Activated naive CD4-positive, alpha-beta T cell treated with anti-CD3 and anti-CD28 coated beads for 36 hours (primary cell): ENCODE measurements at places on chromosomes 13 and 19. TPM values are rescaled to one million over a fixed set of nuclear protein-coding genes. Genes with fewer than 3 reads are reported as not detected.

DNA sequence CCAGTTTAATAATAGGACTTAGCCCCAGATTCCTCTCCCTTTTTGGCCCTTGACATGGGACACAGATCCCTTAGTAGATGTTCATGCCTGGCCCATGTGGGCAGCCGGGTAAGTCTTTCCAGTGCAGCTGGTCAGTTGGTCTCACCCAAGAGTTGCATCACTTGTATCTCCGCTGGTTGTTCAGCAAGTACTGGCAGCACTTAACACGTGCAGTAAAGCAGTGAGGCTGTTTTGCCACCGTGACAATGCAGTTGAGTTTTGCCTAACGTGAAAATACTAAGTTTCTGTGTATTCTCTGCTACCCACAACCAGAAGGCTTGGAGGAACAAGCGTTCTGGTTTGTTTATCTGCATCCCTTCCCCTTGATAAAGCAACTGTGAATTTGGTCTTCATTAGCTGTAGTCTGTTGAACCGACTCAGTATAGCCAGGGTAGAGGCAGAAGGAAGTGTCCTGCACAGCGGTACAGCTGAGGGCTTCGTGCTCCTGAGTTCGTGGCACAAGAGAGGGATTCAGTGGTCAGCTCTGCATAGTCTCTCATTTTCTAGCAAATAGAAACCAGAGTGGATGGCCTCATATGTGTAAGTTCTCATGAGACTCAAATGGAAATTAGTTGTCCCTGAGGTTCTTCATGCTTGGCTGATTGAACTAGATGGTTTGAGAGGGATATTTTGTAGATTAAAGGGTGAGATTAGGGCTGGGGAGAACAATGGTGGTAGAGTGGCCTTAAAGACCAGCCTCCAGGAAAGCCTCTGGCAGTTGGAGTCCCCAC, 50.3 kb downstream of the ARHGEF7 start:
- H3K4me1 ChIP-seq, result peaks cover 72% of the 10 kb centered on the region
- no peak overlapping the region for H3K4me3 ChIP-seq
- no peak overlapping the region for H3K27ac ChIP-seq
- no peak for DNase-seq
- no peaks in the 10 kb centered on the region for H3K27me3 ChIP-seq
- peaks cover 47% of the 10 kb centered on the region for H3K36me3 ChIP-seq

GRCh38 chr13:35700671-35701070, 224.2 kb upstream of the MAB21L1 start:
- no peak for DNase-seq
- H3K36me3 ChIP-seq, result no peaks in the 10 kb centered on the region
- H3K4me1 ChIP-seq, result no peaks in the 10 kb centered on the region

DNA sequence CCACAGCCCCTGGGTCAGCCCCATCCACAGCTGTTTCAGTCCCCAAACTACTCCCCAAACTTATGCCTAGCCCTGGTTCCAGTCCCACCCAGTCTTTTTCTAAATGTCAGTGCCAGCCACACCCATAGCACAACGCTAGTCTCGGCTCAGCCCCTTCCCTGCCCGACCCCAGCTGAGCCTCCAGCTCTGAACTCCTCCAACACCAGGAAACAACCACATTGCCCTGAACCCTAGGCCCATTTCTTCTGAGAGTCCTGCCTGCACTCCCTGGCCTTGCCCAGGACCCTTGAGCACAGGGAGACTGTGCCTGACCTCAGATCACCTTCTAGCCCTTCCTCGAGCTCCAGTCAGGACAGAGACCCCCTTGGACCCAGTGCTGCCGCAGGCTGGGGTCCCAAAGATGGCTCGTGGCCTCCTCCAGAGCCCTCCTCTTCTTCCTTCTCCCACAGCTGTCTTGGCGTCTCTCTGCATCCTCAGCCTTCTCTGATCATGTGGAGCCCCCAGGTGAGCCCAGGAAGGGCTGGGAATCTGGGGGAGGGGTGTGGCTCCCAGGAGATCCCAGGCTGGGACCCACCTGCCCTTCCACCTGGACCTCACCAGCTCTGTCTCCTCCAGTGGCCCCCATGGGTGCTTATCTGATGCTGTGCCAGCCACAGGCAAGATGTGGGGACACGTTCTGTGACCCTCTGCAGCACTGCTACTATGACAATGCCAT, 33.0 kb upstream of the IGFL1 start:
- H3K27me3 ChIP-seq, result peaks cover 28% of the 10 kb centered on the region
- H3K4me3 ChIP-seq, result no peak overlapping the region
- DNase-seq, result no peak
- H3K36me3 ChIP-seq, result no peaks in the 10 kb centered on the region
- no peaks in the 10 kb centered on the region for H3K4me1 ChIP-seq

DNA sequence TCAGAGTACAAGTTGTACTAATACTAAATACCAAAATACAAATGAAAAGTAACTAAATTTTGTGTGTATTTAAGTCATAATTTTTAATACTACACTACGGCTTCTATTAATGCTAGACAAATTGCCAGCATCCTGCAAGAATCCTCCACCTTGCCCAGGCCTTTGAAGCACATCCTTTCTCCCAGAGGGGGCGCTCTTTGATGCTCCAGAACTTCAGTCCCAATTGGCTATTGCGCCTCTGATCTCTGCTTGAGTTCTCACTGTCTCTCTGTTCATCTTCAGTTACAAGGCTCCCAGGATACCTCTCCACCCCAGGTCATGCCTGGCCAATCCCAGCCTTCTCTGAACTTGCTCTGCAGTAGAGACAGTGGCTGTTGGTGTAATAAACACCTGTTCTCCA, 141.0 kb downstream of the DCLK1 start:
- no peak overlapping the region for H3K27ac ChIP-seq
- no peaks in the 10 kb centered on the region for H3K36me3 ChIP-seq
- DNase-seq, result no peak
- peaks cover 16% of the 10 kb centered on the region for H3K27me3 ChIP-seq
- H3K4me1 ChIP-seq, result no peaks in the 10 kb centered on the region

DNA sequence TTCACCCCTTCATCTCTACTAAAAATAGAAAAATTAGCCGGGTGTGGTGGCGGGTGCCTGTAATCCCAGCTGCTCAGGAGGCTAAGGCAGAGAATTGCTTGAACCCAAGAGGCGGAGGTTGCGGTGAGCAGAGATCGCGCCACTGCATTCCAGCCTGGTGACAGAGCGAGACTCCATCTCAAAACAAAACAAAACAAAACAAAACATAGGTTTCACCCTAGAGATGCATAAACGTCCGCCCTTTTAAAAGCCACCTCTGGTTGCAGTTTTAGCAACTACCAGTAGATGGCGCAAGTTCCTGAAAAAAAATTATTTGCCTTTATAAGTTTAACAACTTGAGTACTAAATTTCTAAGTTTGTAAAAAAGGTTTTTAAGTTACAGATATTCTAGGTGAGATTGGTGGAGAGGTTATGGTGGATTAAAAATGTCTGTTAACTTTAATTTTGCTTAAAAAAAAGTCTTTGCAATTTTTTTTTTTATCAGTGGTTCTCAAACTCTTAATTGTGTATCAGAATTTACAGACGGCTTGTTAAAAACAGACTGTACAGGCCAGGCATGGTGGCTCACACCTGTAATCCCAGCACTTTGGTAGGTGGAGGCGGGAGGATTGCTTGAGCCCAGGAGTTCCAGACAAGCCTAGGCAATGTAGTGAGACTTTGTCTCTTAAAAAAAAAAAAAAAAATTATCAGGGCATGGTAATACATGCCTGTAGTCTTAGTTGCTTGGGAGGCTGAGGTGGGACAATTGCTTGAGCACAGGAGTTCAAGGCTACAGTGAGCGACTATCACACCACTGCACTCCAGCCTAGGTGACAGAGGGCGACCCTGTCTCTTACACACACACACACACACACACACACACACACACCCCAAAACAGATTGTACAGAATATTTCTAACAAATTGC, 42.1 kb downstream of the NAA16 start:
- H3K4me3 ChIP-seq, result no peak overlapping the region
- peaks cover 57% of the 10 kb centered on the region for H3K4me1 ChIP-seq
- H3K36me3 ChIP-seq, result peaks cover 31% of the 10 kb centered on the region
- H3K27me3 ChIP-seq, result no peaks in the 10 kb centered on the region

- H3K4me1 ChIP-seq, result peaks cover 63% of the 10 kb centered on the region
- no peak overlapping the region for H3K4me3 ChIP-seq
- no peak overlapping the region for H3K27ac ChIP-seq
- no peak for DNase-seq
Measured at GRCh38 chr19:46609511-46610412, 8.6 kb downstream of the CALM3 start.

GRCh38 chr19:12706332-12706718, 9.9 kb upstream of the FBXW9 start:
- DNase-seq, result no peak
- no peaks in the 10 kb centered on the region for H3K27me3 ChIP-seq
- H3K27ac ChIP-seq, result no peak overlapping the region
- H3K4me3 ChIP-seq, result no peak overlapping the region

GRCh38 chr19:42199440-42200115, 17.9 kb downstream of the DEDD2 start:
- H3K27ac ChIP-seq, result peak overlapping the region; percentile 96
- peaks cover 79% of the 10 kb centered on the region for H3K4me1 ChIP-seq
- H3K27me3 ChIP-seq, result no peaks in the 10 kb centered on the region
- peak; percentile 88 for DNase-seq
- H3K4me3 ChIP-seq, result peak overlapping the region; percentile 58

- no peaks in the 10 kb centered on the region for H3K36me3 ChIP-seq
- no peak overlapping the region for H3K4me3 ChIP-seq
- DNase-seq, result no peak
- H3K27ac ChIP-seq, result no peak overlapping the region
Measured at GRCh38 chr13:81382246-81382645, 1041.3 kb upstream of the SPRY2 start.

- DNase-seq, result no peak
- H3K4me3 ChIP-seq, result no peak overlapping the region
- H3K36me3 ChIP-seq, result no peaks in the 10 kb centered on the region
- H3K27ac ChIP-seq, result no peak overlapping the region
- H3K4me1 ChIP-seq, result no peaks in the 10 kb centered on the region
- H3K27me3 ChIP-seq, result no peaks in the 10 kb centered on the region
Measured at GRCh38 chr13:54799621-54800226, 1771.1 kb downstream of the OLFM4 start.

GRCh38 chr13:29849071-29849631, 1.3 kb downstream of the UBL3 start:
- no peaks in the 10 kb centered on the region for H3K27me3 ChIP-seq
- H3K4me3 ChIP-seq, result peak overlapping the region; percentile 83
- H3K36me3 ChIP-seq, result peaks cover 1% of the 10 kb centered on the region
- peak; percentile 59 for DNase-seq

GRCh38 chr19:48632692-48633147, 4.5 kb downstream of the DBP start:
- DNase-seq, result peak; percentile 45
- H3K27ac ChIP-seq, result peak overlapping the region; percentile 93
- H3K4me1 ChIP-seq, result peaks cover 43% of the 10 kb centered on the region
- no peak overlapping the region for H3K4me3 ChIP-seq

- no peak for DNase-seq
- no peak overlapping the region for H3K4me3 ChIP-seq
- H3K4me1 ChIP-seq, result no peaks in the 10 kb centered on the region
- H3K27me3 ChIP-seq, result no peaks in the 10 kb centered on the region
Measured at GRCh38 chr13:57969951-57970350, 338.4 kb downstream of the PCDH17 start.

GRCh38 chr19:12090807-12091206, 26.3 kb downstream of the ZNF844 start:
- peak overlapping the region; percentile 12 for H3K4me3 ChIP-seq
- H3K4me1 ChIP-seq, result peaks cover 6% of the 10 kb centered on the region
- H3K36me3 ChIP-seq, result peaks cover 15% of the 10 kb centered on the region

Gene SOX1
- not detected for total RNA-seq

Gene S1PR5
- not detected for total RNA-seq

Gene SRRM5
- total RNA-seq, result 0.27 TPM

Gene ETV2
- total RNA-seq, result 0.52 TPM
